ENCODE measurements at places on chromosomes 2 and 18.

GRCh38 chr2:74573747-74574562 lies 19.4 kb downstream of the DOK1 start:
- peak; percentile 95 for DNase-seq

DNA sequence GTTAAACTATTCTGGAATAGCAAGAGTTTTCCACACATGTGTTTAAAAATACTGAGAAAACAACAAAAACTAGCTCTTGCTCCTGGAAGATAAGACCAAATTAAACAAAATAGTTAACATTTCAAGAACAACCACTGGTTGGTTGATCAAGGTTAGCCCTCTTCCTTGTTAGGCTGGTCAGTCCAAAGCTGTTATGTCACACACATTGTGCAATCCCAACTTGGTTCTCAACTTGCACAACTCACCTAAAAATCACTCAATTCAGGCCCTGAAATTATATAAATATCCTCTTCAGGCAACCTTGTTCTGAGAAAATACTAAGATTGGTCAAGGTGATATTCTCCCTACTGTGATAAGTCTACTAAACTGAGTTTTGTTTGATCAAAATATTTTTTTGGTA lies 169.7 kb upstream of the LRP1B start:
- DNase-seq: no peak

DNA sequence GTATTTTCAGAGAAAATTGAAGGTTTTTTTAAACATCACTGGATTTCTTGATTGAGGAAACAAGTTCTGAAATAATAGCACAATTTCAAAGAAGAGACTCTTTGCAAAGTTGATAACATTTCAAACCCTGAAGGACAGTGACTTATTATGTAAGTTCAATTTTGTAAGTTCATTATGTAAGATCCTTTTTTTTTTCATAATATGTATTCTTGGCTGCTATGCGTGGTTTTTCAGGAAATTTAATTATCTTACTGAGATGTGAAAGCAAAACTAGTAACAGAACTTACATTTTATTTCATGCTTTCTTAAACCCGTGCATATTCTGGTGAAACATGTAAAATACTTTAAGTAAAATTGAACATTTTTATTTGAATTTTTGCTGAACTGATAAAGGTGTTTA lies 65.4 kb downstream of the RIF1 start:
- no peak for DNase-seq

GRCh38 chr18:71237641-71238040 lies 948.8 kb downstream of the SOCS6 start:
- DNase-seq: peak; percentile 15

DNA sequence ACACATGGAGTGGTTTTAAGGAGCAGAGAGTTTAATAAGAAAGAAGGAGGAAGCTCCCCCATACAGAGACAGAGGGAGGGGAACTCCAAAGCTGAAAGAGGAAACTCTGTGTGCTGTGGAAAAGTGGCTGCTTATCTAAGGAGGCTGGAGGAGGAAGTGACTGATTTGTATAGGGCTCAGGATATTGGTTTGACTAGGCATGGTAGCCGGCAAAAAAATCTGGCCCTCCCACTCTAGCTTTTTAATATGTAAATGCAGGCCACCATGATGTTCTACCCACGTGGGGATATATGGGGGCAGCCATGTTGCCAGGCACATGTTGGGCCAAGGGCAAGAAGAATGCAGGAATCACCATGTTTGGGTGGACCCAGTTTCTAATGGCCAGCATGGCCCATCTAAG lies 64.3 kb downstream of the HNMT start:
- DNase-seq: peak; percentile 7

GRCh38 chr2:1972422-1972821 lies 228.1 kb upstream of the PXDN start:
- no peak for DNase-seq

GRCh38 chr2:128510701-128511397 lies 192.2 kb upstream of the HS6ST1 start:
- DNase-seq: no peak

GRCh38 chr2:99886418-99886817 lies 256.0 kb downstream of the AFF3 start:
- no peak for DNase-seq

GRCh38 chr2:44952806-44953498 lies 11.4 kb downstream of the SIX3 start:
- DNase-seq: no peak

DNA sequence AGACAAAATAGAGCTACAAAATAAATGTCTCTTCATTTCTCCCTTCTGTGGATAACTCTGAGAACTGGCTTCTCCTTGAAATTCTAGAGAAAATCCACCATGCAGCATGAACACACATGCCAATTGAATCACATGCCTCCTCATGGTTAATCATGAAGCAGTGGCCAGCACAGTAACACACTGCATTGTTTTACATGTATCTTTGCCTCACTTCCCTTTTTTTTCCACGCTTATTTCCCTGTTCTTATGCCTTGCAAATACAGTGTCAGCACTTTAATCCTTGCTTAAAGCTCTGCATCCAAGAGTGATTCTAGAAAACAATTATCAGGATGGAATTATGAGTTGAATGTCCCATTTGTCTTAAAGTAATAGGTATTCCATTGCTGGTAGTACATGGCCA lies 50.3 kb upstream of the ZBTB7C start:
- no peak for DNase-seq

DNA sequence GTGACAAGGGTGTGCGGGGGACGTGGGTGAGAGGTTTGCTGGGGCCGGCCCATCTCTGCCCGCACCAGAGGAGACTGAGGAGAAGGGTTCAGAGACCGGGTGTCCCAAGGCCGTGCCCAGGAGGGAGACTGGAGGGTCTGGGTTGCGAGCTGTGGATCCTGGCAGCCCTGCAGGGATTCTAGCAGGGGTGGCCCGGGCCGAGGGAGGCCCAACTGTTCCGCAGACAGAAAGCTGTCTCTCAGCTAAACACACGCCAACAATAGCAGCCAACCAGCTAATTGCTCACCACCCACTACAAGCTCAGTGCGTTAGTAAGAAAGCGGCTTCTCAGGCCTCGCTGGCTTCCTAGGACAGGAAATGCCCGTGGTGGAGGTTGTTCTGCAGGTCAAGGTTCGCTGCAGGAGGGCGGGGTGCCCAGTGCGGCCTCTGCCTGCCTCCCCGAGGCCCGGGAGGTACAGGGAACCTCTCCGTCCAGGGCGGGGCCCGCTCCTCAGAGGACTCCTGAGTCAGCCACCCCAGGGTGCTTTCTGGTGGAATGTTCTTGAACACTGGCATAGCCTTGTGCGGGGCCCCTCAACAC lies 282.0 kb upstream of the PXDN start:
- DNase-seq: peak; percentile 26

- no peak for DNase-seq
These were observed 215.2 kb upstream of the SIX2 start for GRCh38 chr2:45224321-45224992.

- peak; percentile 62 for DNase-seq
These were observed 19.1 kb upstream of the ARHGAP25 start for GRCh38 chr2:68715353-68716041.

- DNase-seq: peak; percentile 33
These were observed 38.7 kb downstream of the MSTN start for GRCh38 chr2:190023860-190024259.

DNA sequence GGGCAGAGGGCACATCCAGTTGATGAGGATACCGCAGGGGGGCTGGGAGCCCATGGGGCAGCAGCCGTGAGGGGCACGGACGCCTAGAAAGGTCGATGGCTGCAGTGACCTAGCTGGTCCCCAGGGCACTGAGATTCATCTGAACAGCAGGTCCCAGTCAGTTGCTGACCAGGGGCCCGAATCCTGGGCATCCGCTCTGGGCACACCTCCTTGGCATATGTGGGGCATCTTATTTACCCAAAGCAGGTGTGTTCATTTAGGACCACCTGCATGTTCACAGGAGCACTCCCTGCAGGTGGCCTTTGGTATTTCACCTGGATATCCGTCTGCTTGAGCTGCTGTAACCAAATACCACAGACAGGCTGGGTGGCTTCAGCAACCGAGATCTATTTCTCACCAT lies 72.0 kb upstream of the ODC1 start:
- DNase-seq: no peak

GRCh38 chr2:46977280-46977665 lies 61.7 kb upstream of the MCFD2 start:
- DNase-seq: no peak

DNA sequence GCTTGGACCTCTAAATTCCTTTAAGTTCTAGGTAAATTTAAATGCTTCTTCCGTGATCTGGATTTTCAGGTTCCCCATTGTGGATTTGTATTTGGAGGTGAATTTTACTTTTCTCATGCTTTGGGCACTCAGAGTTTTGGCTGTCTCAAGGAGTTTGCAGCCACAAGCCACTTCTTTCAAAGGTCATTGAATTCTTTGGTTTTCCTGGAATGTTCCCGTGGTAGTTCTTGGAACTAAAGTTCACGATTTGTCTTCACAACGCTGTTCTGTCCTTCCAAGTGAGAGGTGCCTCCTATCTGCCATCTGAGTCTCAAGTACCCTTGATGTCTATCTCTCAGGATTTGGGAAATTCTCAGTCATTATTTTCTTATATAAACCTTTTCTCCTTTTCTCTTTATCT lies 1438.7 kb upstream of the ZEB2 start:
- no peak for DNase-seq

GRCh38 chr2:217289907-217290280 lies 430.0 kb upstream of the TNP1 start:
- DNase-seq: no peak

GRCh38 chr2:189109921-189110397 lies 69.6 kb downstream of the COL5A2 start:
- no peak for DNase-seq

GRCh38 chr2:71215447-71215846 lies 11.5 kb downstream of the PAIP2B start:
- no peak for DNase-seq

DNA sequence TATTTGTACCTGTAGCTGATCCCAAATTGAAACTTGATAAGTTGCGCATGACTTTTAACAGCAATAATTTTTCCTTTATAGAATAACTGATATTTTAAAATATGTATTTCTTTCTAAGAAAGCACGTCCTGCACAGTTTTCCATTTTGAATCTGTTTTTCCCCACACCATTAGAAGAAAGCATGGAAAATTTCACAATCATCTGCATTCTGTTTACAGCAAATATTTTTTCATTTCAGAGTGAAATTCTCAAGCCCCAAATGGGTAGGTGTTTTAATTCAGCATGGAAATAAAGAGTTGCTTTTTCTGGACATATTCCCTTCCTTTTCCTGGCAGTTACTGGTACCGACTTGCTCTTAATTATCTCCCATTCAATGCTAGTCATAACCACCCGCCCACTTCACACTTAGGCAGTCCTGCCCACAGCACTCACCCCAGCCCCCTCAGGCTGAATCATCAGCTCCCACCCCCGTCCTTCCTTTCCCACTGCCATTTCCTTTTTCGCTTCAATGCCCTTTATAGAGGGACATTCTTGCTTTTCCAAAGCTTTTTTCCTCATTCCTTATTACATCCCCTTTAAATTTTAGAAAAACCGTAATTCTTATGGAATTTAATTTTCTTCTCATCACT lies 89.2 kb upstream of the GLS start:
- DNase-seq: peak; percentile 76

- no peak for DNase-seq
These were observed 45.8 kb downstream of the TCF7L1 start for GRCh38 chr2:85178980-85179411.

- DNase-seq: no peak
These were observed 68.3 kb downstream of the TMEFF2 start for GRCh38 chr2:192126426-192126825.

DNA sequence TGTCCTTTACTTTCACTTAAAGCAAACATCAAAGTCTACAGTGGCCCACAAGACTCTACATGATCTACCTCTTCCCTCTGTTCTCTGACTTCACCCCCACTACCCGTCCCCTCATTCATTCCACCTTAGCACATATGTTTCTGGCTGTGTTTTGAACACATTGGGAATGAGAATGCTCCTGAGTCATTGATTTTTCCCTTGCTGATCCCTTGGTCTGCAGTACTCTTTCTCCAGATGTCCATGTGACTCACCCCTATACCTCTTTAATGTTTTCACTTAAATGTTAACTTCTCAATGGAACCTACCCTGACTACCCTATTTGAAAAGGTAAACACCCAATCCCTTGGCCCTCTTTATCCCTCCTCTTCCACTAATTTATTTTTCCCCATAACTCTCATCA lies 30.7 kb upstream of the FRZB start:
- DNase-seq: peak; percentile 82

GRCh38 chr2:69375494-69376353 lies 11.3 kb downstream of the GFPT1 start:
- DNase-seq: peak; percentile 35
